Mucosa of gallbladder (tissue), 1 donor: ENCODE measurements at places on chromosomes 6 and 20. TPM values are rescaled to one million over a fixed set of nuclear protein-coding genes. Genes with fewer than 3 reads are reported as not detected.

The GINS1 gene
- 1.4 TPM for total RNA-seq

The SLC17A3 gene
- 0.29 TPM for total RNA-seq

DNA sequence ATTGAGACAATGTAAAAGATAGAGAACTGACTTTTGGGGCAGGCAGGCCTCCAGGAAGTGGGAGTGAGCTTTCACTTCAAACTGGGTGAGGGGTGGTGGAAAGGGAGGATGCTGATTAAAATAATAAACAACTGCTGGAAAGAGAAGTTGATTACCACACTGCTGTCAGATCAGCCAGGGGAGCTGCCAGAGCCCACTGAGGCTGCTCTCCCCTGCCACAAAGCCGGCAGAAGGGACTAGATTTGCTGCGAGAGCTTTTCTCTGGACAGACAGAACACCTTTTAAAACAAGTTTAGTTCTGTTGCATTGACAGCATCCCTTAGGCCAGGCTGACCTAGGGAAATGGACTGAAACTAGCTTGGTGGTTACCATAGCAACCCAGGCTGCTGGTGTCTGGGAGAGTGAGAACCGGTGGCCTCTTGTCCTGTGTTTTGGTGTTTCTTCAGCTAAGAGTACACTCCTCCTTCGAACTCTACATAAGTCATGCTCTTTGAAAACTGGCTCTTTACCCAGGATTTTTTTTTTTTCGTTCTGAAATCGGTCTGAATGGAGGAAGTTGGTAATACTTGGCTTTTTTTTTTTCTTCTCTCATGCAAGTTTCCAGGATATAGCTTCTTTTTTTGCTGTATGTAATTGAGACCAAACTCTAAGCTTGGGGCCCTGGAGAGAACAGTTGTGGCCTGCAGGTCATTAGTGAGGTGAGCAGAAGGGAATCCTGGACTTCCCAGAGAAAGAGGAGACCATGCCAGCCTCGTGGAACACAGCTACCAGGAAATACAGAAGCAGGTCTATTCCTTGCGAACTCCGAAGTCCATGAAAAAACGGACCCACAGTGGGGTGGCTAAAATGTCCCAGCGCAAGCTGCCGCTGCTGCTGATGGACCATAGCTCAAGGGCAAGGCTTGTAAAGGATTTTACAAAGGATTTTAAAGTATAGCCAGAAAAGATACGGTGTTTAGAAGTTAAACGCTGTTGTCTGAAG, 374.4 kb downstream of the UTRN start:
- DNase-seq = peak; percentile 27

The SLC32A1 gene
- not detected for total RNA-seq

DNA sequence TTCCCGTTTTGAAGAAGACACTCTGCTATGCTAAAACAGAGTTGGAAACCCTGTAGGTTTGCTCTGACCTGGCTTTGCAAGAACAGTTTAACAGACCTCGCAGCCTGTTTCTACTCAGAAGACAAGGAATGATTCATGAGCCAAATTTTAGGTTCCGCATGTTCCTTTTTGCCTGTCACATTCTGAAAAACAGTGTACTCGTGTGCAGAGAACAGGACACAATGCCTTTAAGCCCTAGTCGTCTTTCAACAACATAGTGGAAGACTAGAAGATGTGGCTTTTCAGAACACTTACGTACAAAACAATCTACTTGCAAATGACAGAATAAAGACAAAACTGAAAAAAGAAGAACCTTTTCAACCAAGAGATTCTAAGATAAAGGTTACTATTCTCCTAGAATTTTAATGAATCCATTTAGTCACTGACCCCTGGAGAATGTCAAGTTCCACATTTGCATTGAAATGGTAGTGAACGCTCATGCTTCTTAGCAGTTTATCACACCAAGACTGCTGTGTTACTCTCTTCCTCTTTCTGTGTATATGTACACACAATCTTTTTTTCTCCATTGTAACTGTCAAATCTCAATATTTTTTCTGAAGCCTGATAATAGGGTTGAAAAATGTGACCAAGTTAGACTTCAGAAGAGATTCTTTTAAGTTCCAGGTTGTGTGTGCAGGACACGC, 220.7 kb upstream of the NRSN1 start:
- DNase-seq = no peak
